ENCODE measurements at places on chromosomes 12 and 14. TPM values are rescaled to one million over a fixed set of nuclear protein-coding genes. Genes with fewer than 3 reads are reported as not detected.

Gene MARS1
- polyA plus RNA-seq: 30.8 TPM

Gene ARHGEF40
- 29.8 TPM for polyA plus RNA-seq

Gene RPGRIP1
- polyA plus RNA-seq: 0.28 TPM

Gene GLI1
- 2.2 TPM for polyA plus RNA-seq

Gene ASIC1
- 3.0 TPM for polyA plus RNA-seq

Gene LRRIQ1
- 0.04 TPM for polyA plus RNA-seq

Gene MANSC4
- 0.25 TPM for polyA plus RNA-seq

Gene TMEM117
- 4.6 TPM for polyA plus RNA-seq

Gene PZP
- 0.34 TPM for polyA plus RNA-seq

Gene CAPZA3
- not detected for polyA plus RNA-seq

Gene RAB5B
- polyA plus RNA-seq: 217 TPM

Gene LPAR5
- polyA plus RNA-seq: 0.57 TPM

Gene ABCD2
- polyA plus RNA-seq: 0.43 TPM

Gene RD3L
- not detected for polyA plus RNA-seq

Gene TAS2R20
- polyA plus RNA-seq: 0.70 TPM

Gene CYP46A1
- 1.2 TPM for polyA plus RNA-seq

Gene GLS2
- 0.87 TPM for polyA plus RNA-seq

Gene ENDOU
- 1.4 TPM for polyA plus RNA-seq

Gene TUBA1A
- 214 TPM for polyA plus RNA-seq

Gene OTX2
- not detected for polyA plus RNA-seq

Gene SPTB
- polyA plus RNA-seq: 0.63 TPM

Gene FOXG1
- polyA plus RNA-seq: 0.15 TPM
